ENCODE measurements at places on chromosomes 6 and 20.

DNA sequence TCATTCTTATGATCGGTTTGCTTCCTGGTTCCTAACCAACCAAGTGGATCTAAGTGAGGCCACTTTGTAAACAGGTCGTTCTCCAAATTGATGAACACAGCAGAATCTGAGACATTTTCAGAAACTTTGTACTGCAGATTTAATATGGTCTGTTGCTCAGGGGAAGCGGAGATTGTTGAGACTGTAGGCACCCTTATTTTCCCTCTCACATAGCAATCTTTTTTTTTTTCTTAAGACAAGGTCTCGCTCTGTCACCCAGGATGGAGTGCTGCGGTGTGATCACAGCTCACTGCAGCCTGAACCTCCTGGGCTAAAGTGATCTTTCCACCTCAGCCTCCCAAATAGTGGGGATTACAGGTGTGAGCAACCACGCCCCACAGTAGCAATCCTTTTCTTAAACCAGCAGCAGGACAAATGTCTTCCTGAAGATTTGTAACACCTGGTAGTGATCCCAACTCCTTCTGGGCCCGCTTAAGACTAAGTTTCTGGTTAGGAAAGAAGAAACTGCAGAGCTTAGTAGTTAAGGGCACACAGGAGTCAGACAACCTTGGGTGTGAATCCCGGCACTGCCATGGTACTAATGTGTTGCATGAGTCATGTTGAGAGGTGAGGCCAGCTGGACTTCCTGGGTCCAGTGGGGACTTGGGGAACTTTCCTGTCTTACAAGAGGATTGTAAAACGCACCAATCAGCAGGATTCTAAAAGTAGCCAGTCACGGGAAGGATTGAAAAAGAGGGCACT lies 48.4 kb upstream of the EZR start:
- DNase-seq: no peak

GRCh38 chr20:31559704-31560093 lies 45.4 kb upstream of the ID1 start:
- DNase-seq: no peak

DNA sequence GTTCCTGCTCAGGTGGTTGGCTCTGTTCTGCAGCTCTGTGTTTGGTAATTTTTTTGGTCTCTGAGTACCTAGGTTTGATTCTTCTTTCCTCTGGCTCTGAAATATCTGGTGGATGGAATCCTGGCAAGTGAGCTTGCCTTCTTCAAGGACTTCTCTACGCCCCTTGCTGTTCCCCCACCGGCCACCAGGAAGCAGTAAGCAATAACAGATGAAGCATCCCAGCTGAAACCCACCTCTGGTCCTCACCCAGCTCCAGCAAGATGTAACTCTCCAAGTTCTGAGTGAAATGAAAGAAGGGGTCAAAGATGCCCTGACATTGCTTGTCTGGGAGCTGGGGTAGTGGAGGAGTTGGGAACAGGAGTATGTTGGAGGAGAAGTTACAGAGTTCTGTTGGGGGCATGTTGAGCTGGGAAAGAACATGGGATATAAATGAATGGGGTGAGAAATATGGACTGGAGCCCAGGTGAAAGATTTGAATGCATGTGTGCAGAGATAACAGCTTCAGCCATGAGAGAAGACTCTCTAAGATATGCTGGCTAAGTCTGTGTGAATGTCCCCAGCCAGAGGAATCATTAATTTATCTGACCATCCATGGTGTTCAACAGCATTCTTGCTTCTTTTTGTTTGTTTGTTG lies 51.3 kb upstream of the GLP1R start:
- DNase-seq: no peak

DNA sequence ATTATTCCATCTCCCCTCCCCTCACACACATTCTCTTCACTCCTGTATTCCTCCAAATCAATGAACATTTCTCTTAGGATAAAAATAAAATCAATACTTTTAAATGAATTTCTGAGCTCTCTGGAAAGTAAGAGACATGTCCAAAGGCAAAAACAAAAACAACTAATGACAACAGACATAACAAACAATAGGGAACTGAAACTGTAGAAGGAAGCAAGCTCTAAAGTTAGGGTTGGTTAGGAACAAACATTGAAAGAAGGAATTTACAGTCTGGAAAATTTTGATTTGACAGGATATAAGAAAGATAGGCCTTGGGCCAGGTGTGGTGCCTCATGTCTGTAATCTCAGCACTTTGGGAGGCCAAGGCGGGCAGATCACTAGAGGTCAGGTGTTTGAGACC lies 17.5 kb upstream of the MYCT1 start:
- no peak for DNase-seq

- DNase-seq: no peak
Observed at GRCh38 chr20:63536241-63536977, 767 bp downstream of the PTK6 start.

DNA sequence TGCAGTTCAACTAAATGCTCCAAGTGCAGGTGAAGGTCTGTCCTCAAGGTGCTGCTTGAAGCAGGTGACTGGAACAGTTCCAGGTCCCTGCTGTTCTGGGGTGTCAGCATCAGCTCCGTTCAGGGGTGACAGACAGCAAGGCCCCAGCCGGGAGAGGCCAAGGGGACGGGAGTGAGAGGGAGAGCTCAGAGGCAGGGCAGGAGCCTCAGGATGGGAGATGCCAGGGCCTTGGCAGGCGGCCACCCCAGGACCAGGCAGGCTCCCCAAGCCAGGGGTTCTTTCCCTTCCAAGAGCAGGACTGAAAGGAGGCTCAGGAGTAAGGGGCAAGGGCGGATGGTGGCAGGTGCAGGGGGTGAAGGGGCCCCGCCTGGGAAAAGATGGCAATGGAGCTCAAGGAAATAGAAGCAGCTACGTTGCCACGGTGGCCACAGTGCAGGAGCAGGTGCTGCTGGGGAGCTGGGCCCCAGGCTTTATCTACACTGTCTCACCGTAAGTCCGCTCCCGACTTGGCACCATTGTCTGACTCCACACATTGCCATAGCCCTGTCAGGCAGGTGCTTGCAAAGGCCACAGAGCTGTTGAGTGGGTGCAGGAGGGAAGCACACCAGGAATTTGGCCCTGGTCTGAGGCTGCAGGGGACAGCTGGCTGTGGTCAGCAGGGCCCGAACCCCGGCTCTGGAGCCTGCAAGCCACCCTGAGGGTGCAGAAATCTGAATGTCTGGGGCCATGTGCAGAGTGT lies 43.1 kb downstream of the ERMARD start:
- DNase-seq: no peak

- DNase-seq: no peak
Observed at GRCh38 chr6:36826520-36827227, 12.6 kb downstream of the CPNE5 start.

- no peak for DNase-seq
Observed at GRCh38 chr20:53794529-53795115, 201.0 kb upstream of the ZNF217 start.

GRCh38 chr6:7418238-7418905 lies 28.8 kb downstream of the RIOK1 start:
- DNase-seq: no peak

DNA sequence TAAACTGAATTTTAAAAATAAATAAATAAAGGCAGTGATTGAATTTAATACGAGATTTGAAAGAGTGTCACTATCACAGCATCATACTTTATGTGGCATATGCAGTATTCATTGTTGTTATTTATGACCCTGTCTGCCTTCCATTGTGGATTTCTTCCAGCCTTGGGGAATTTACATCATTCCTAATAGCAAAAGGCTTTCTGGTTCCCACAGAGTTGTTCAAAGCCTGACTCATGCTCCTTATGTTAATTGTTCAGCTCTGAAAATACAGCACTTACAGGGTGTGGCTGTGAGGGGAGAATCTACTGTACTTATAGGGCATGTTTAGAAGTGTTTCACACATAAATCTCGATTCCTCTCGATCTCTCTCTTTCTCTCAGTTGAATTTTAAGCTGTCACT lies 54.4 kb downstream of the JAG1 start:
- DNase-seq: no peak

- DNase-seq: no peak
Observed at GRCh38 chr20:62740286-62741141, 31.9 kb downstream of the NTSR1 start.

GRCh38 chr20:9635750-9636149 lies 121.4 kb downstream of the LAMP5 start:
- DNase-seq: no peak

GRCh38 chr6:30127238-30128093 lies 8.5 kb upstream of the TRIM40 start:
- no peak for DNase-seq

DNA sequence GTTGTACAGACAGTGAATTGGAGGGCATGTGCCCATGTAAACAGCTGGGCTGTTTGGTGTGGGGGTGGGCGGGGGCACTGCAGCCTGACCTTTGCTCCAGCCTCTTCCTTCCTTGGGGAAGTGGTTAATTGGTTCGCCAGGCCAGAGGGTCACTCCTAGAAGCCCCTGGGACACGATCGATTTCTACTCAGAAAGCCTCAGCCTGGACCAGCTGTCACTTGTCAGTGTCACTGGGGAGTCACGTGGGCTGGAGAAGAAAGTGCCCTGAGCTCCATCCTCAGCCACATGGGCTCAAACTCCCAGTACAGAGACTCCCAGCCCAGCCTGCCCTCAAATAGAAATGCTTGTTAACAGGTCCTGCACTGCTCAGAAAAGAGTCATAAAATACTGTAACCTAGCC lies 423.8 kb upstream of the SULF2 start:
- DNase-seq: no peak

- DNase-seq: no peak
Observed at GRCh38 chr20:32010666-32011065, 428 bp downstream of the CCM2L start.

GRCh38 chr6:39515006-39515405 lies 192.5 kb upstream of the KCNK16 start:
- no peak for DNase-seq

DNA sequence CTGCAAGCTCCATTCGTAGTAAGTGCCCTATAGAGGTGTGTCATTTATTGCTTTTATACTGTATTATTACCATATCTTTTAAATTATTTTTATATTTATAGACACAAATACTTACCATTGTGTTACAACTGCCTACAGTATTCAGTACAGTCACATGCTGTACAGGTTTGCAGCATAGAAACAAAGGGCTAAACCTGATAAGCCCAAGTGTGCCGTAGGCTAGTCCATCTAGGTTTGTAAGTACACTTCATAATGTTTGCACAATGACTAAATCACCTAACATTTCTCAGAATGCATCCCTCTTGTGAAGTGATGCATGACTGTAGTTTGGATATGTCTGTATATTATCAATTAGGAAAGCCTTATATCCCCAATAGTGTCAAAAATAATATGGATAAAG lies 122.8 kb downstream of the CLVS2 start:
- DNase-seq: peak; percentile 31

- DNase-seq: no peak
Observed at GRCh38 chr20:22426772-22427171, 157.6 kb downstream of the FOXA2 start.

- DNase-seq: no peak
Observed at GRCh38 chr20:23417861-23418260, 3.4 kb downstream of the NAPB start.

DNA sequence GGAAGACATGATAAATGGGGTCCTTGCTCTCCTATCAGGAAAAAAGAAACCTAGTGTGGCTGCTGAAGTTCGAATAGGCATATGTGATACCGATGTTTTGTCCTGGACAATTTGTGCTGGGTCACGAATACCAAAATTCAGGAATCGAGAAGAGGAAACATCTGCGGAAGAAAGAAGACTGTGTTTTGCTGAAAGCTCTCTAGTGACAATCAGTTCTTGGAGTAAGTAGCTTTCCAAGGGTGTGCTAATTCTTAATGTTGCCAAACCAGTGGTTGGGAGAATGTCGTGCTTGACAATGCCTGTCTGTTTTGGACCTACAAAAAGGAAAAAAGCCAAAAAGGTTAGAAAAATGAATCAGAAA lies 956.1 kb downstream of the PHF3 start:
- DNase-seq: no peak

DNA sequence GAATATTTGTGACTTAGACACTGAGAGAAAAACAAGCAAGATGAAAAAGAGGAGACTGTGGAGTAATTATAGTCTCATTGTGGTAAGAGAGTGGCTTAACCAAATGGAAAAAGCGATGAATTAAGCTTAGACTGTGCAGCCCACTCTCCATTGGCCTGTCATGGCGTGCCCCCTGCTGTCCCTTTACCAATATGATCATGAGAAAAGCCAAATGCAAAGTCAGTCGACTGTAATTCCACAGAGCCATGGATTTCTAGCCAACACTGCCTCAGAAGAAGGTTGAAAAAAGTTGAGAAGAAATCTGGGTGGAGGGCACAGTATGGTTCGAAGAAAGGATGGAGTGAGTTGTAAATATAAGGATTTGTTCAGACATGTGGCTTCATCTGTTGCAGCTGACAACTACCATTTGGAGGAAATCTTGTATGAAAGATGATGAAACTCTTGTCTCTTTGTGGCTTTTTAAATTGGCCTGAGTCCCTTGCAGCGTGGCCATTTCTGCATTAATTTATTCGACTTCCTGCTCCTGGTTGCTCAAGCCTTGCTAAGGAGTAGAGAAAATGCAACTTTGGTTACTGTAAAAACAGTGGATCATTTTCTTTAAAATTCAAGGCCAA lies 251.4 kb downstream of the DOK5 start:
- no peak for DNase-seq

DNA sequence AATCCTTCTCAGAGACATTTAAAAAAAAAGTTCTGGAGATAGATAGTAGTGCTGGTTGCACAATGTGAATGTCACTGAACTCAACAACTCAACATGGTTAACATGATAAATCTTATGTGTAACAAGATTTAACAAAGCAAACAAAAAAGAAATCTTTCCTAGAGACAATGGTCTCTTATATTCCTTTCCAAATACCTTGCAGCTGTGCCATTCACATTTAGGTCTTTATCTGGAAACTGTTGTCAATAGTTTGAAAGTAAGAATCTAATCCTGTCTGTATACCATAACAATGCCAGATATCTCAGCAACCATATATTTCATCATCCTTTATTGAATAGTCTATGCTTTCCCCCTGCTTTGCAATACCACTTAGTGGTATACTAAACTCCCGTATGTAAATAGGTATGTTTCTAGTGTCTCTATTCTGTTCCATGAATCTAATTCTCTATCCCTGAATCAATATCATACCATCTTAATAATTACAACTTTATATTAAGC lies 2.1 kb downstream of the SERAC1 start:
- DNase-seq: no peak

DNA sequence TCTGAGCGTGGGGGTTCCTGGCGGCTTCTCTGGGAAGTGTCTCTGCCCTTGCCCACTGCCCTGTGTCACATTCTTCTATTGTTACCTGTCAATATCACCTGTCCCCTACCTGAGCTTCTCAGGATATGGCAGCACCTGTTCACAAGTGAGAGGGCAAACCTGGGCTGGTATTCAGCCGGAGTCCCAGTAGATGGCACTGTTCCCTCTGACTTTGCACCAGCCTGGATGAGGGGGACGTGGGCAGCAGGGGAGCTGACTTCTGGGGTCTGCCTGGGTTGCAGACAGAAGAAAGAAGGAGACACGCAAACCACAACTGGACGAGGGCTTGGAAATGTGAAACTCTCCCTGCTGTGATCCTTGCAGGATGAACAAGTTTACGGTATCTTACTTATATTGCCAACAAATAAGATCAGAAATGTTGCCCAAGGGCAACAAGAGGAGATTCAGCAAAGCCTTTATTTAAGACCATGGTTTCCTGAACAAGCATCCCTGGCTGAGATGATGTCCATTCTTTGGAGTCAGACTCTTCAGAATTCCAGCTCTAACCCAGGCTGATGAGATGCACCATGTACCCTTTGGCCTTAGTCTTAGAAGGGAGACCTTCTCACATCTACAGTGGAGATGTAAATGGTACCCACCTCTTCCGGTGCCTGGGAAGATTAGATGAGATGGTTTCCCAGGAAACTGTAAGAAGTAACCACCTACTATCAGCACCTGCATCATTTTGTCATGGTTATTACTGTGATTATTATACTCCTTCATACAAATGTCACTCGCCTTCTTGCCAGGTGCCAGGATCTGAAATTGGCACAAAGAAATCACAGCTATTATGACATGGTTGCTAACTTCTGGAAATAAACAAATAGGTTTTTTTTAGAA lies 400.0 kb upstream of the CDH4 start:
- DNase-seq: no peak

All from NCI-H187 treated with DMSO at 0.1 percent for 48 hours (cell line).